ENCODE measurements at places on chromosomes 5 and 9. TPM values are rescaled to one million over a fixed set of nuclear protein-coding genes. Genes with fewer than 3 reads are reported as not detected.

The HMCN2 gene
- polyA plus RNA-seq = not detected

The SMIM32 gene
- polyA plus RNA-seq = 2.4 TPM

The PCDHB11 gene
- polyA plus RNA-seq = 1.1 TPM

The TSSK1B gene
- not detected for polyA plus RNA-seq

The IL7R gene
- not detected for polyA plus RNA-seq

The CTNNAL1 gene
- 9.5 TPM for polyA plus RNA-seq

The PHF24 gene
- polyA plus RNA-seq = 10.5 TPM

The GRM6 gene
- 0.05 TPM for polyA plus RNA-seq

The SLC23A1 gene
- polyA plus RNA-seq = not detected

The PCDHB5 gene
- polyA plus RNA-seq = 2.1 TPM

The TPPP gene
- polyA plus RNA-seq = 2.4 TPM

The BTNL3 gene
- polyA plus RNA-seq = not detected

The PLPP7 gene
- 5.1 TPM for polyA plus RNA-seq

Data from Purkinje cell (primary cell).